Right atrium auricular region (tissue), 2 donors: ENCODE measurements at places on chromosomes 5 and 9.

DNA sequence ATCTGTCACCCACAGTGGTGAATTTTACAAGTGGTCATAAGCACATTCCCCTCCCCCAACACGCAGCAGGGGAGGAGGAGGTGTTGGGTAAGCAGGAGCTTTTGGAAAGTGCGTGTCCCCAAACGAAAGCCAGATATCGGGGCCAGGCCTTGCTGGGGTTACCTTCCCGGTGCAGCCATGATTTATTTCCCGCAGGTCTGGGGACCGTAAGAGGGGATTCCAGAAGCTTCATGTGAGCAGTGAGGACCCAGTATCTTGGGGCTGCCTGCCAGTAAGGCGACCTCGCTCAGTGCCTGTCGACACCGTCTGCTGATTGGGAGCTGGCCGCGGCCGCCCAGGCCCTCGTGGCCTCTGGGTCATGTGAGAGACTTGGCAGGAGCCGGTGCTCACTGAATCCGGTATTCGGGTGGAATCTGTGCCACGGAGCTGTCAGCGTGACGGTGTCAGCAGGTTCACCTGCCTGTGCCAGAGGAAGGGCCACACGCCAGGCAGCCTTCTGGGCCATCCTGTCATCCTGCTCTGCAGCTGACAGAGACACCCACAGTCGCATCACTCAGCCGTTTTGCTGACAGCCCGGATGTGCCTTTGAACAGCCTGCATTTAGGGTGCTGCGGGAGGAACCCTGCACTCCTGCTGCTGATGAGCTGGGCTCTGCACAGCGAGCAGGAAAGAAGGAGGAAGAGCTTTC is 37.3 kb downstream of the SEC61B start:
- peak; percentile 90 for DNase-seq
- H3K27me3 ChIP-seq: no peaks in the 10 kb centered on the region
- H3K36me3 ChIP-seq: no peaks in the 10 kb centered on the region

GRCh38 chr9:8706531-8706930 is 907.0 kb upstream of the DMAC1 start:
- H3K27me3 ChIP-seq: no peaks in the 10 kb centered on the region
- H3K4me1 ChIP-seq: no peaks in the 10 kb centered on the region
- no peak for DNase-seq
- no peaks in the 10 kb centered on the region for H3K36me3 ChIP-seq
- no peak overlapping the region for H3K4me3 ChIP-seq
- H3K27ac ChIP-seq: no peak overlapping the region

GRCh38 chr5:52693280-52693679 is 94.4 kb upstream of the ITGA1 start:
- no peak overlapping the region for H3K4me3 ChIP-seq
- H3K4me1 ChIP-seq: peaks cover 10% of the 10 kb centered on the region
- no peak for DNase-seq
- no peaks in the 10 kb centered on the region for H3K27me3 ChIP-seq
- H3K27ac ChIP-seq: no peak overlapping the region

DNA sequence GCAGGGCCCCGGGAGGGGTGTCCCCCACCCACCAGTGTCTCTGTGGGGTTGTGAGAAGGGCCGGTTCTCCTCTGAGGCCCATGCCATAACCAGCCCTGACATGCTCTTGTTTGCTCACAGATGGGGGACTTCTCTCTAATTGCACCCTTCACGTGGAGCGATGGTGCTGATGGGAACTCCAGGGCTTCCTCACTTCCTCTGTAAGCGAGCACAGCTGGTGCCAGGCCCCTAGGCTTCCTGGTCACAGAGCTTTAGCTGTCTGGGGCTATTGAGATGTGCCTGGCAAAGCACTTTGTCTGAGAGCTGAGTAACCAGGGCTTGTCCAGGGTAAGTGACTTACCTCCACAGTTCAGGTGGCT is 36.4 kb downstream of the PHF2 start:
- H3K4me3 ChIP-seq: no peak overlapping the region
- no peaks in the 10 kb centered on the region for H3K4me1 ChIP-seq
- DNase-seq: peak; percentile 50
- H3K27ac ChIP-seq: no peak overlapping the region

- no peaks in the 10 kb centered on the region for H3K36me3 ChIP-seq
- DNase-seq: no peak
- H3K4me1 ChIP-seq: no peaks in the 10 kb centered on the region
- H3K4me3 ChIP-seq: no peak overlapping the region
These were observed 24.0 kb upstream of the PTPN3 start for GRCh38 chr9:109522106-109522505.

- no peak overlapping the region for H3K27ac ChIP-seq
- no peaks in the 10 kb centered on the region for H3K36me3 ChIP-seq
- no peaks in the 10 kb centered on the region for H3K4me1 ChIP-seq
- H3K4me3 ChIP-seq: no peak overlapping the region
- no peaks in the 10 kb centered on the region for H3K27me3 ChIP-seq
- no peak for DNase-seq
These were observed 43.1 kb downstream of the SPATA31D1 start for GRCh38 chr9:82031538-82032280.

GRCh38 chr5:74182603-74183002 is 457.9 kb downstream of the ENC1 start:
- H3K36me3 ChIP-seq: no peaks in the 10 kb centered on the region
- H3K27ac ChIP-seq: no peak overlapping the region
- no peaks in the 10 kb centered on the region for H3K27me3 ChIP-seq
- H3K4me1 ChIP-seq: no peaks in the 10 kb centered on the region
- no peak overlapping the region for H3K4me3 ChIP-seq

DNA sequence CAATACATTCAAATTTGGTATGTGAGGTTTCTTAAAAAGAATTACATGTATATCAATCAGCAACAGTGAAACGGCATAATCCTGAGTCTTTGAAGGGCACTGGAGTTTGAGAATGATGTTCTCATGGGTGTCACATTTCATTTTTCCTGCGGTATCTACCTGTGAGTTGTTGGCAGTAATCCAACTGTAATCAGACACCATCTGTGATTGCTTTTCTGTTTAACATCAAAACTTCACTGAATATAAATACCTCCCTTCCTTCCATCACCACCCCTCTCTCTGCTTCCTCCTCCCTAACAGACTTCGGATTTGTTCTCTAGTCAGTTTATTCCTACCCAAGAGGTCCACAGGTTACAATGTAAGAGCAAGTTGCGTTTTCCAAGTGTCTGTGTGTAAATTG is 275.2 kb upstream of the PCSK5 start:
- no peaks in the 10 kb centered on the region for H3K4me1 ChIP-seq
- DNase-seq: no peak
- no peaks in the 10 kb centered on the region for H3K27me3 ChIP-seq
- no peak overlapping the region for H3K4me3 ChIP-seq
- H3K27ac ChIP-seq: no peak overlapping the region

GRCh38 chr5:78373231-78373630 is 12.8 kb downstream of the SCAMP1 start:
- H3K27ac ChIP-seq: no peak overlapping the region
- no peak overlapping the region for H3K4me3 ChIP-seq
- H3K4me1 ChIP-seq: peaks cover 15% of the 10 kb centered on the region
- H3K36me3 ChIP-seq: no peaks in the 10 kb centered on the region
- no peaks in the 10 kb centered on the region for H3K27me3 ChIP-seq

- no peaks in the 10 kb centered on the region for H3K36me3 ChIP-seq
- H3K4me1 ChIP-seq: no peaks in the 10 kb centered on the region
- no peak overlapping the region for H3K4me3 ChIP-seq
- no peaks in the 10 kb centered on the region for H3K27me3 ChIP-seq
- DNase-seq: no peak
These were observed 31.2 kb upstream of the TLE1 start for GRCh38 chr9:81720450-81721086.

- H3K27ac ChIP-seq: no peak overlapping the region
- no peaks in the 10 kb centered on the region for H3K4me1 ChIP-seq
- no peaks in the 10 kb centered on the region for H3K36me3 ChIP-seq
- H3K27me3 ChIP-seq: no peaks in the 10 kb centered on the region
- no peak for DNase-seq
These were observed 339.0 kb downstream of the NSG2 start for GRCh38 chr5:174384509-174384947.

- DNase-seq: no peak
- no peaks in the 10 kb centered on the region for H3K27me3 ChIP-seq
- no peaks in the 10 kb centered on the region for H3K4me1 ChIP-seq
These were observed 6.4 kb downstream of the ADAMTS6 start for GRCh38 chr5:65475336-65475735.

GRCh38 chr5:17088051-17088450 is 129.4 kb upstream of the BASP1 start:
- H3K27ac ChIP-seq: no peak overlapping the region
- no peak overlapping the region for H3K4me3 ChIP-seq
- no peaks in the 10 kb centered on the region for H3K36me3 ChIP-seq
- no peak for DNase-seq
- H3K4me1 ChIP-seq: no peaks in the 10 kb centered on the region
- no peaks in the 10 kb centered on the region for H3K27me3 ChIP-seq

GRCh38 chr9:76709020-76709419 is 55.2 kb upstream of the PCA3 start:
- no peaks in the 10 kb centered on the region for H3K27me3 ChIP-seq
- H3K36me3 ChIP-seq: no peaks in the 10 kb centered on the region
- no peaks in the 10 kb centered on the region for H3K4me1 ChIP-seq

GRCh38 chr5:80139466-80139972 is 104.4 kb downstream of the THBS4 start:
- H3K36me3 ChIP-seq: no peaks in the 10 kb centered on the region
- H3K27ac ChIP-seq: no peak overlapping the region
- DNase-seq: peak; percentile 32
- no peaks in the 10 kb centered on the region for H3K27me3 ChIP-seq

DNA sequence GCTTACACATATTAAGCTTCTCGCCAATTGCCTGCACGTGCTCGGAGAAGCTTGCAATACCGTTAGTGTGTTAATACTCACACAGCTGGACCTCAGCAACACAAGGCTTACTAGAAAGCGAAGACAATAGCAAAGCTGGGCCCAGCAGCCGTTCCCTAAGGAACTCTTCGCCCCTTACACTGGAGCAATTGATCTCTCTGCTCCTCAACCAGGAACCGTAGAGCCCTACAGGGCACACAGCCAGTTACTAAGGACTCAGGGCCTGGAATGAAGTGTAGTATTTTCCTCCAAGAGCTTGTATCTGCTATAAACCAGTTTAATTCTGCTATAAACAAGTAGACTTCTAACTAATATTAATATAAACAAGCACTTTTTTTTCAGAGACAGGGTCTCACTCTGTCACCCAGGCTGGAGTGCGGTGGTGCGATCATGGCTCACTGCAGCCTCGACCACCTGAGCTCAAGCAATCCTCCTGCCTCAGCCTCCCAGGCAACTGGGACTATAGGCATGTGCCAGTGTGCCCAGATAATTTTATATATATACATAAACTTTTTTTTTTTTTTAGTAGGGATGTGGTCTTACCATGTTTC is 67.0 kb upstream of the SIMC1 start:
- H3K27me3 ChIP-seq: no peaks in the 10 kb centered on the region
- no peaks in the 10 kb centered on the region for H3K4me1 ChIP-seq
- no peak overlapping the region for H3K27ac ChIP-seq
- peak; percentile 53 for DNase-seq
- no peak overlapping the region for H3K4me3 ChIP-seq

GRCh38 chr5:135007749-135008363 is 26.2 kb downstream of the PITX1 start:
- no peak for DNase-seq
- no peak overlapping the region for H3K27ac ChIP-seq
- no peak overlapping the region for H3K4me3 ChIP-seq
- H3K4me1 ChIP-seq: no peaks in the 10 kb centered on the region

GRCh38 chr5:71011194-71011792 is 13.8 kb downstream of the NAIP start:
- H3K27ac ChIP-seq: no peak overlapping the region
- no peak for DNase-seq
- no peaks in the 10 kb centered on the region for H3K27me3 ChIP-seq
- H3K36me3 ChIP-seq: no peaks in the 10 kb centered on the region
- no peaks in the 10 kb centered on the region for H3K4me1 ChIP-seq

DNA sequence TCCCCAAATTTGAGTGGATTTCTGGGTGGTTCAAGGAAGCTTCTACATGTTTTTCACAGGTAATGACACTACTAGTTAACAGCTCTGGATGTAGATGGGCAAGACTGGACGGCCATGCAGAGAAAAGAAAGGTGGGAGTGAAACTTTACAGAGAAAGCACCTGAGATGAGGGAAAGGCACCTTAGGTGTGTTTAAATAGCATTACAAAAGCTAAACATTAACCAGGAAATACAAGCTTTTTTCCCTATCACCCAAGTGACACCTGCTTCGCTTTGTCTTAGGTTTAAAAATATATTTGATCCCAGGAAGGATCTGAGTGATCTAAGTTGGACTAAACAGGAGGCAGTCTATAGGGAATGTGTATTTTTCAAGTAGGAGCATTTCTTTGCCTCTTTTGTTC is 8.3 kb downstream of the C9orf152 start:
- no peaks in the 10 kb centered on the region for H3K36me3 ChIP-seq
- no peak for DNase-seq
- H3K27ac ChIP-seq: no peak overlapping the region
- no peak overlapping the region for H3K4me3 ChIP-seq
- H3K4me1 ChIP-seq: no peaks in the 10 kb centered on the region
- no peaks in the 10 kb centered on the region for H3K27me3 ChIP-seq

DNA sequence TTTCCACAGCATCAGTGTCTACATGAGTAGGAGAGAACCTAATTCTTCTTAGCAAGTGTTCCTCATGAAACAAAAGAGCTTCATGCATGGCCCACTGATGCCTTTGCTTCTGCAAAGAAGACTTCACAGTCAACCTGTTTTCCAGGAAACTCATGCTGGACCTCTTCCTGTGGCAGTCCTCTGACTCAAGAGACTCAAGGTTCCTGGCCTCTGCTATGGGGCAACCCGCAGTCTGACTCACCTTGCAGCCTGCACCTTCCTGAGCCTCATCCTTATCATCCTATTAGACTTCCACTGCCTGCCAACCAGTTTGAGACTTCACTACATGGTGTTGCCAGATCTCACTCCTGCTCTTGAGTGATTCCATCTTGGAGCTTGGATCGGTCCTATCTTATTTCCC is 17.6 kb upstream of the AGGF1 start:
- DNase-seq: no peak
- no peaks in the 10 kb centered on the region for H3K36me3 ChIP-seq
- no peak overlapping the region for H3K27ac ChIP-seq
- H3K27me3 ChIP-seq: no peaks in the 10 kb centered on the region
- H3K4me3 ChIP-seq: no peak overlapping the region
- no peaks in the 10 kb centered on the region for H3K4me1 ChIP-seq

GRCh38 chr5:161086461-161086860 is 234.4 kb upstream of the ATP10B start:
- H3K27me3 ChIP-seq: no peaks in the 10 kb centered on the region
- H3K36me3 ChIP-seq: no peaks in the 10 kb centered on the region
- DNase-seq: no peak
- H3K4me3 ChIP-seq: no peak overlapping the region
- H3K27ac ChIP-seq: no peak overlapping the region

DNA sequence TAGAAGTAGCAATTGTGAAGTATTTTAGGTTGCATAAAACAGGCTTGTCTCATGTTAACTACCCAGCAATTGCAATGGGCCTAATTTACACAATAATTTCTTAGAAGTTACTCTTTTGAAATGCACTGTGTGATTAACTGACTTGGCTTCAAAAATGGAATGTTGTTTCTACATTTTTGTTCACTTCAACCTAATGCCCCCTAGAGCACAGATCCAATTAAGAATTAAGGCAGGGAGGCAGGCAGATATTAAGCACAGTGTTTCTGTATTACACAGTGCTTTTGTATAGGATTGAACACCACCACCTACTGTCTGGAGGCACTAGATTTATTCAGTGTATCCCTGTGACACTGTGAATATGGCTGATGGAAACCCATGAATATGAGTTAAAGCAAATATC is 302.1 kb downstream of the FBXL17 start:
- no peaks in the 10 kb centered on the region for H3K27me3 ChIP-seq
- H3K27ac ChIP-seq: no peak overlapping the region
- H3K4me3 ChIP-seq: no peak overlapping the region
- no peaks in the 10 kb centered on the region for H3K36me3 ChIP-seq
